ENCODE measurements at places on chromosomes 7 and 10.

DNA sequence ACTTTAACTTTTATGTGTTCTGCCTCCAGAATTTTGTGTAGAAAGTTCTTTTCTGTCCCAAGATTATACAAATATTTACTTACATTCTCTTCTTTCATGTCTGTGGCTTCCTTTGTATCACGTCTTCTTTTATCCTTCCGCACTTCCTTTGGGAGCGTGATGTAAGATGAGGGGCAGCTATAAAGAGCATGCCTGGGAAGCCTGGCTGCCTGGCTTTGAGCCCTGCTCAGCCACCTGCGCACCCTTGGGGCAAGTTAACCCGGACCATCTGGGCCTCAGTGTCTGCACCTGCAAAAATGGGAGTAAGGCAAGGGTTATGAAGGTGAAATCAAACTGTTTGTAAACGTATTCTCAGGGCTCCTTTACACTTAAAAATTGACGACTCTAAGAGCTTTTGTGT is 25.2 kb downstream of the PALD1 start:
- no peak for DNase-seq

DNA sequence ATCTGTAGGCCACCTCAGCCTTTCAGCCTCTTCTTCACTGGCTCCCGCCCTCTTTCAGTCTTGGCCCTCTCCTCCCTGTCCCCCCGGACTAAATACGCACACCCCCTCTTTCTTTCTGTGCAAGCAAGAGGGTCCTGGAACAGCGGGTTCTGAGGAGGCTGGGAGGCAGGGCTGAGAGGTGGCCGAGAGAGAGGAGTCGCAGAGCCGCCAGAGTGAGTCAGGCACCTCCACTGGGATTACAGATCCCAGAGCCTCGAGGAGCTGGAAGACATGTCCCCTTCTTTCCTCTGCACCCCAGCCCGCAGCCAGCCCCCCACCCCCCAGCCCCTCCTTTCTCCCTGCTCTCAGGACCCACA is 182 bp downstream of the CCDC136 start:
- no peak for DNase-seq

DNA sequence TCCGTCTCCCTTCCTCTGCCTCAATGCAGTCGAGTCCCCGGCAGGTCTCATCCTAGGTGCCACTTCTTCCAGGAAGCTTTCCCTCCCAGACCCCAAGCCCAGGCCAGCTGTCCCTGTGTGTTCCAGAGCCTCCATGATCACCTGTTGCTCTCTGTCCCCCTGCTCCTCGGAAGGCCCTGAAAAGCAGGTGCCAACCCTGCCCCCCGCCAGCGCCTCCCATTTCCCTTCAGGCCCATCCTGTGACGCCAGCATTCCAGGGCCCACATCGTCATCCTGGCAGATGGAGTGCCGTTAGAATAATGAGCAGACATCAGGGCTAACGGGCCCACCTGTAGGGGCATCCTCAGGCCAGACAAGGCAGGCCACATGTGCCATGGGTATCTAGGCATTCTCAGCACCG is 253.0 kb upstream of the PPP2R2D start:
- DNase-seq, result no peak

DNA sequence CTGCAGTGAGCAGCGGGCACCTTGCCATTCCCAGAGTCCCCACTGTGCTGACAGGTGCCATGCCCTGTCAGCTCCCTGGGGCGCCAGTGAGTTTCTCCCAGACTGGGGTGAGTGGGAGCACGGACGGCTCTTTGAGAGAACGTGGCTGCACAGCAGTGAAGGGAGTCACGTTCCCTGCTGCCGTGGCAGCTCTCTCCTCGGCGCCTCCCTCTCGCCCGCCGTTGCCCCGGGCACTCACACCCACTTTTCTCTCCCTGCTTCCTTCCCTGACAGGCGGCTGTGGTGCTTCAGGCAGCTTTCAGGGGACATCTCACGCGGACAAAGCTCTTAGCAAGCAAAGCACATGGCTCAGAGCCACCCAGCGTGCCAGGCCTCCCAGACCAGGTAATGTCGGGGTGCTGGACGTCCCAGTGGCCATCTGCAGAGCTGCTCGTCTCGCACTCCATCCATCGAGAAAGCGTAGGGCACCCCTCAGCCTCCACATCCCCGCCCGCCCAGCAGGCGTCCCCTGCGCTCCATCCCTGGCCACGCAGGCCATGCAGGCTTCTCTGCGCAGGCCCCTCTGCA is 27.1 kb upstream of the TTYH3 start:
- no peak for DNase-seq

DNA sequence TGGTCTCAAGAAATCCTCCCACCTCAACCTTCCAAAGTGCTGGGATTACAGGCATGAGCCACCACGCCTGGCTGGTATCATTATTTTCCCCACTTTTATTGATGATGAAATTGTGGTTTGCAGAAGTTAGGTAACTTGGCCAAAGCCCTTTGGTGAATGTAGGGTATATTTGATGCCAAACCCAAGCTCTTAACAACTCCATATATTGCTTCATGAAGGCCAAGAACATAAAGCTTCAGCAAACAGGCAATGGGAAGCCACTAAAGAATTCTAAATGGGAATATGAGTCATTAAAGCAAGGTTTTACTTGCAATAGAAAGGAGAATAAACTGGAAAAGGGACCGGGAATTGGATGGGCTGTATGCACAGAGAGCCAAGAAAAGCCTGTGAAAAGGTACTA is 142.7 kb downstream of the KMT2E start:
- DNase-seq, result no peak
